ENCODE measurements at places on chromosomes 12 and 14. TPM values are rescaled to one million over a fixed set of nuclear protein-coding genes. Genes with fewer than 3 reads are reported as not detected.

Gene DDIT3
- total RNA-seq: 28.3 TPM

Gene CCDC175
- not detected for total RNA-seq

Gene LYZ
- total RNA-seq: 11.3 TPM

Gene CFAP54
- total RNA-seq: 0.35 TPM

Gene FITM1
- 170 TPM for total RNA-seq

Gene POMT2
- total RNA-seq: 11.7 TPM

DNA sequence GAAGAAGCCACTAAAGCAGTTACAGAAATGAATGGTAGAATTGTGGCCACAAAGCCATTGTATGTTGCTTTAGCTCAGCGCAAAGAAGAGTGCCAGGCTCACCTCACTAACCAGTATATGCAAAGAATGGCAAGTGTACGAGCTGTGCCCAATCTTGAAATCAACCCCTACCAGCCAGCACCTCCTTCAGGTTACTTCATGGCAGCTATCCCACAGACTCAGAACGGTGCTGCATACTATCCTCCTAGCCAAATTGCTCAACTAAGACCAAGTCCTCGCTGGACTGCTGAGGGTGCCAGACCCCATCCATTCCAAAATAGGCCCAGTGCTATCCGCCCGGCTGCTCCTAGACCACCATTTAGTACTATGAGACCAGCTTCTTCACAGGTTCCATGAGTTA is 21.5 kb upstream of the SRGAP1 start:
- peaks cover 4% of the 10 kb centered on the region for H3K27me3 ChIP-seq
- H3K27ac ChIP-seq: no peak overlapping the region
- H3K36me3 ChIP-seq: no peaks in the 10 kb centered on the region

GRCh38 chr12:67070604-67071003 is 198.6 kb upstream of the CAND1 start:
- H3K27ac ChIP-seq: no peak overlapping the region
- H3K27me3 ChIP-seq: peaks cover 23% of the 10 kb centered on the region
- H3K4me3 ChIP-seq: no peak overlapping the region
- H3K36me3 ChIP-seq: no peaks in the 10 kb centered on the region

DNA sequence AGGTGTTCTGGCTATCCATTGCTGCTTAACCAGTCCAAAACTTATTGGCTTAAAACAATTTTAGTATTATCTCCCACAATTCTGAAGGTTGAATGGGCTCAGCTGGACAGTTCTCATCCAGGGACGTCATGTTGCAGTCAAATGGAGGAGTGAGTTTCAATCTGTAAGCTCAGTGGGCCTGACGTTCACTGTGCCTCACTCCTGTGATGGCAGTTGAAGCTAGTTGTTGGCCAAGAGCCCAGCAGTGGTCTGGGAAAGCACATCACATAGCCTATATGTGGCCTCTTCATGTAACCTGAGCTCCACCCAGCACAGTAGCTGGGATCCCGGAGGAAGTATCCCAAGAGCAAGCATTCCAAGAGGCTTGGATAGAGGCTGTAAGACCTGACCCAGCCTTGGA is 40.6 kb upstream of the CDKN3 start:
- peaks cover 5% of the 10 kb centered on the region for H3K4me1 ChIP-seq
- DNase-seq: peak; percentile 79
- no peaks in the 10 kb centered on the region for H3K36me3 ChIP-seq
- no peaks in the 10 kb centered on the region for H3K27me3 ChIP-seq

DNA sequence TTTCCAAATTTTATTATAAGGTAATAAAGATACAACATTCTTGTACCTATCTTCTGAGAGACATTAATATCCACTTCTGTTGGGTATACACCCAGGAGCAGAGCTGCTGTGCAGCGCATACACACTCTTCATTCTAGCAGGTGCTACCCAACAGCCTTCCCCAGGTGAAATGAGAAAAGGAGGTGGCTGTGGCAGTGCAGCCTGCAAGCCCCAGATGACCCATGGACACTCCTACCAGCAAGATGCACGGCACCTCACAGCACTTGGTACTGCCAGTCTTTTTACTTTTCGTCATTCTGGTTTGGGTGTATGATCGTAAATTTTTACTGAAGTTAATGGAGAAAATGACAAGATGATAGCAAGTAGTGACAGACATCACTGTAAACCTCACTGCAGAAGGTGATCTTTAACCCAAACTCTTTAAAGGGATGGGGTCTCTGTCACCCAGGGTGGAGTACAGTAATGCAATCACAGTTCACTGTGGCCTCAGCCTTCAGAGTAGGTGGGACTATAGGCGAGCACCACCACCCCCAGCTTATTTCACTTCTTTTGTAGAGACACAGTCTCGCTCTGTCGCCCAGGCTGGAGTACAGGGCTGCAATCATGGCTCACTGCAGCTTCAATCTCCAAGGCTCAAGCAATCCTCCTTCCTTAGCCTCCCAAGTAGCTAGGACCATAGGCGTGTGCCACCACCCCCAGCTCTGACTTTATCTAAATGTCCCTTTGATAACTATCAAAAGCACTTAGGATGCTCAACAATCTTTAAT is 26.5 kb downstream of the VPS37B start:
- H3K27me3 ChIP-seq: no peaks in the 10 kb centered on the region
- H3K36me3 ChIP-seq: peaks cover 59% of the 10 kb centered on the region
- DNase-seq: no peak
- peaks cover 65% of the 10 kb centered on the region for H3K4me1 ChIP-seq
- H3K4me3 ChIP-seq: no peak overlapping the region

DNA sequence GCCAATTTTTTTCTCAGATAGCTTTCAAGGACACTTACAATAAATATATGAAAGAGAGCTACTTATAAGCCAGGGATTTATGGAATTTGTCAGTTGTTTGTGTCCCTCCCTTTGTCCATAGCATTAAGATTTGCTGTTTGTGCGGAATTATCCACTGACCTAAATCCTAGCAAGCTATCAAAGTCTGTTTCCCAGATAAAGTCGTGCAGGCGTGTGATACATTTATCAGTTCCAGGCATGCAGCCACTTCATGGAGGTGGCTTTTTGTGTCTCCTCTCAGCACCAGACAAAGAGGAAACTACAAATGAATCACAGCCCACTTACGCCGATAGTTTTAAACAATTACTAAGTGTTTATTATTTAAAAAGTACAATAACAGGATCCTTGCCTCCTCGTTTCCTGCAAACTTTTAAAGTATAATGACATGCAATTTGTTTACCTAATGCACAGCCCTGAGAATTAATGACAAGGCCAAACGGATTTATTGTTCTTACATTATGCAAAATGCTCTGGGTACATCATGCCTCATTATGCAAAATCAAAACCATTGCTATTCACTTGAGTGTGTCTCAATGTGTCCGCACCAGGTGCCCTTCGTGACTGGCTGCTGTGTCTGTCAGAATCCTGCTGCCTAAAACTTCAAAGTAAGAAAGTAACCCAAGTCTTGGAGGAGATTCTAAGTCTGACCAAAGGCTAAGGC is 423.2 kb downstream of the GLT1D1 start:
- no peaks in the 10 kb centered on the region for H3K36me3 ChIP-seq
- H3K4me3 ChIP-seq: no peak overlapping the region
- no peak for DNase-seq

DNA sequence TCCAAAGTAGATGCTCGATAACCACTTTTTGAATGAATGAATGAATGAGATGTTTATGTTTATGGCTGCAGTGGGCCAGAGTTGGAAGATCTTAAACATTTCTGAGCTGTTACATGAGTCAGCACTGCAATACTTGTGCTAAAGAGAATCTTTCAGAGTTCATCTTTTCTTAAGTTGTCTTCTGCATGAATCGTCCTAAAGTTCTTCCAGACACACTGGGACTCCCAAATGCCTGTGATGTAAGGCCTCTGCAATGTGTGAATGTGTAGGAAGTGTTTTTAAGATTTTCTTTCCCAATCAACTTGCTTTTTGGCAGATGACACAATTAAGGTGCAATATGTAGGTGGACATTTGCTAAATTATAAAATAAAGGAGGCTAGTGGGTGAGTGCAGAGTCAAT is 50.3 kb upstream of the TRIM9 start:
- no peak overlapping the region for H3K27ac ChIP-seq
- no peaks in the 10 kb centered on the region for H3K27me3 ChIP-seq
- DNase-seq: no peak
- no peaks in the 10 kb centered on the region for H3K36me3 ChIP-seq
- H3K4me1 ChIP-seq: no peaks in the 10 kb centered on the region
- H3K4me3 ChIP-seq: no peak overlapping the region

GRCh38 chr14:94180655-94181271 is 6.6 kb downstream of the PPP4R4 start:
- H3K4me1 ChIP-seq: no peaks in the 10 kb centered on the region
- H3K4me3 ChIP-seq: no peak overlapping the region
- H3K27ac ChIP-seq: no peak overlapping the region

DNA sequence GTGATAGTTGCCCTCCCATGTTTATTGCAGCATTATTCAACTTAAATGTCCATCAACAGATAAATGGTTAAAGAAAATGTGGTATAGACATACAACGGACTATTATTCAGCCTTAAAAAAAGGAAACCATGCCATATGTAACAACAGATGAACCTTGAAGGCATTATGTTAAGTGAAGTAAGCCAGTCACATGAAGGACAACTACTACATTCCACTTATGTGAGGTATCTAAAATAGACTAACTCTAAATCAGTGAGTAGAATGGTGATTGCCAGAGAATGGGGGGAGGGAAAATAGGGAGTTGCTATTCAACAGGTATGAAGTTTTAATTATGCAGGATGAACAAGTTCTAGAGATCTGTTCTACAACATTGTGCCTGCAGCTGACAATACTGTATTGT is 10.1 kb downstream of the PCNX4 start:
- no peak overlapping the region for H3K4me3 ChIP-seq
- peaks cover 6% of the 10 kb centered on the region for H3K36me3 ChIP-seq
- H3K27me3 ChIP-seq: no peaks in the 10 kb centered on the region
- no peak overlapping the region for H3K27ac ChIP-seq
- DNase-seq: no peak

DNA sequence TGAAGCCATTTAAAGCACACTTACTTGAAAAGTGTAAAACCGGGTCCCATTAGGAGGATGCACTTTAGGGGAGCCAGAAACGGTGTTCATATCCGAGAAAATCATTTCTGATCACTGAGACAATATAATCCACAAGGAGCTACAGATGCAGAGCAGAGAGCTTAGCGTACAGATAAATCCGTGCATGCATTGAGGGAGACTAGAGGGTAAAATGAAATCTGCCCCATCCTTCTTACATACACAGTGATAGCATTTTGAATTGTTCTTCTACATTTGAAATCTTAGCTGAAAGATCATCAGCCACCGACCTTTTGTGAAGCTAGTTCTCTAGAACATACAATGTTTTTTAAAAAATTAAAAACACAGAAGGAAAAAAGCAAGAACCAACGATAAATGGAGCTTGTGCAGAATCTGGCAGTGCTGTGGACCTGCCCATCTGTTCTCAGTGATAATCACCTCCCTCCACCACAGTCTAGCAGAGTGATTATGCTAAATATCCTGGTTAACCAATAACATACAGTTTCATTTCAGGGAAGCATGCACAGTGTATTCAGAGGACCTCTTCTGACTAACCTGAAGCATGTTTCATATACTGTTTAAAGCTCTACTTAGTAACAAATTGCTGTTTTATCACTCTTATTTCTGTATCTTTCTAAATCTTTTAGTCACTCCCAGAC is 161.1 kb downstream of the PPFIA2 start:
- no peaks in the 10 kb centered on the region for H3K4me1 ChIP-seq
- no peaks in the 10 kb centered on the region for H3K36me3 ChIP-seq
- no peaks in the 10 kb centered on the region for H3K27me3 ChIP-seq
- DNase-seq: peak; percentile 6

DNA sequence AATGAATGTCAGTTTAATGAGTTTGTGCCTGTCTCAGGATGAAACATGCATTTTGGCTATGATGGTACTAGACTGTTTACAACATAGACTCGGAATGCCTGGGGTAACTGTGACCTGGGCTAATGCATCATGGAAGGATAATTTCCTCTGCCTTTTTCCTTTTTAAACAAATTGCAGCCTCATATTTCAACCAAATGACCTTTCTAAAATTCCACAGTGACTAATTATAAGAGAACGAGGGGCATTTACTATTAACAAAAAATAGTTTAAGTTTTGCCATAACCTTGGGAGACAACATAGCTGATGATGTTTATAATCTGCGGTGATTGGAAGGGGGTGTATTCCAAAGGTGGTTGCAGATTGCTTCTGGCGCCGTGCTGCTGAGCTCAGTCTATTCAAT is 1140.5 kb downstream of the GALC start:
- H3K4me3 ChIP-seq: no peak overlapping the region
- no peaks in the 10 kb centered on the region for H3K4me1 ChIP-seq
- no peak for DNase-seq
- H3K36me3 ChIP-seq: no peaks in the 10 kb centered on the region
- no peak overlapping the region for H3K27ac ChIP-seq

- no peaks in the 10 kb centered on the region for H3K27me3 ChIP-seq
- no peaks in the 10 kb centered on the region for H3K36me3 ChIP-seq
- H3K4me1 ChIP-seq: no peaks in the 10 kb centered on the region
- H3K27ac ChIP-seq: no peak overlapping the region
- no peak for DNase-seq
- H3K4me3 ChIP-seq: no peak overlapping the region
Observed at GRCh38 chr14:32339188-32339587, 10.1 kb downstream of the AKAP6 start.

DNA sequence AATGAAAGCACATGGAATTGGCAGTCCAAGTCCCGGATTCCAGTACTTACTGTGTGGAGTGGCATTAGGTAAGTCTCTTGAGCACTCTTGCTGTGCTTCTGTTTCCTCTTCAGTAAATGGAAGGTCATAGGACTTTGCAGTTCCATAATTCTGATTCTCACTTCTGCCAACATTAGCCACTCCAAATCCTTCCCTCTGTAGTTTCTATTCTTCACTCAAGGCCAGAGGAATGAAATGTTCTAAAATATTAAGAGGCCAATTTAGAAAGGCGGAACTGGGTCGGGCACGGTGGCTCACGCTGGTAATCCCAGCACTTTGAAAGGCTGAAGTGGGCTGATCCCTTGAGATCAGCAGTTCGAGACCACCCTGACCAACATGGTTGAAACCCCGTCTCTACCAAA is 19.8 kb upstream of the SLC5A8 start:
- no peaks in the 10 kb centered on the region for H3K27me3 ChIP-seq
- H3K4me1 ChIP-seq: no peaks in the 10 kb centered on the region
- peak; percentile 14 for DNase-seq

DNA sequence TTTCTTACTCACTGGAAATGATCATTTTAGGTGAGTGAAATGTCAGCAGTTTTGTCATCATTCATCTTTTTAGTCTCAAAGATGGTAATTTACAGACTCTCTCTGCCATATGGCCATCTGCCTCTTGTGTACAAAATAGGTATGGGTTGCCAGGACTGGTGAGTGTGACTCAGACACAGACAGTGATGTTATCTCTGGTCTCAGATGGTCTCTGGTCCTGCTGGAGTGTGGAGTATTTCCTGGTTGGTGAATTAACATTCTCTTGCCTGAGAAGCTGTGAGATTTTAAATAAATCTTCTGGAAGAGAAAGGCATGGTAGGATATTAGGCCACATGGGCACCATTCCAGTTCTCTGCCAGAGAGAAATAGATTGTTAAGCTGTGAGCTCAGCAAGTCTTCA is 207.0 kb downstream of the ATP23 start:
- H3K27me3 ChIP-seq: no peaks in the 10 kb centered on the region
- no peaks in the 10 kb centered on the region for H3K4me1 ChIP-seq
- H3K4me3 ChIP-seq: no peak overlapping the region
- no peak overlapping the region for H3K27ac ChIP-seq
